GM12891 (cell line): ENCODE measurements at places on chromosomes 5 and 9.

DNA sequence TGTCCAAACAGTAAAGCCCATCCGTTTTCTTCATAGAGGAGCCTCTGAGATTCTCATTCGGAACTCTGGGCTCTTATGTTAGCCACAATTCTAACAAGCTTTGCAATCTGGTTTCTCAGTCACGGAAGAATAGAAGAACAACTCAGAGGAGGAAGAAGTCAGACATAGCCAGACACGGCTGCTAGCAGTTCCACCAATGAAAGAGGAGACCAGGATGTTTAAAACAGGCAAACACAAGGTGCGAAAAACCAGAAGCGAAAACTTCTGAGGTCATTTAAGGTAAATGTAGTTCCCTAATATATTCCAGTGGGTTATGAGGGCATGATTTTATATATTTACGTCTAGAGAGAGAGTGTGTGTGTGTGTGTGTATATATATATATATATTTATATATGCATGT, 34.1 kb upstream of the GDNF start:
- no peak for DNase-seq

DNA sequence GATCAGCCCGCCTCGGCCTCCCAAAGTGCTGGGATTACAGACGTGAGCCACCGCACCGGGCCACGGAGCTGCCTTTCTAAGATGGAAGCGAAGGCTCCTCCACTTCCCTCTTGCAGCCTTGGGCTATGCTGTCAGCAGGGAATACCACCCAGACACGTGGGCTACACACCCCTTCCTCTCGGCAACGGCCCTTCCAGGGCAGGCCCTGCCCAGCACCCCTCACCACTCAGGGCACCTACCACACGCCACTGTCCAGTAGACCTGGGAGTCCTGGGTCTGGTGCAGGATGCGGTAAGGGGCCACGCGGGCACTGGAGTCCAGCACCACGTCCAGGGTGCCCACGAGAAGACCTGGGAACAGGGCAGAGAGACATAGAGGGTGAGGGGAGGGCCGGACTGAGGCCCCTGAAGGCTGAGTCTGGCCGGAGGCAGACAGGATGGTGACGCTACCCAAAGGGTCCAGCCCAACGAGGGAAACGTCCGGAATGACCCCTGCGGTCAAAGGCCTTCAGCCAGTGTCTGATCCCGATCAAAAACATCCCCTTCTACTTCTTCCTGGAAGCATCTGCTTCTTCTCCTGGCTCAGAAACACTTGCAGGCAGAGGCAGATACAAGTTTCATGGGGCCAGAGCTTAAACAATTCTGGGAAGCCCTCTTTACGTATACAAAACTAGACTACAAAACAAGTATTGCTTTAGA, 3.1 kb downstream of the TBC1D9B start:
- DNase-seq = no peak

GRCh38 chr5:107607671-107608345, 62.9 kb downstream of the EFNA5 start:
- DNase-seq = no peak

GRCh38 chr5:68115584-68115983, 100.0 kb upstream of the PIK3R1 start:
- DNase-seq = no peak

- DNase-seq = no peak
Observed at GRCh38 chr5:65790371-65791163, 68.6 kb downstream of the NLN start.

DNA sequence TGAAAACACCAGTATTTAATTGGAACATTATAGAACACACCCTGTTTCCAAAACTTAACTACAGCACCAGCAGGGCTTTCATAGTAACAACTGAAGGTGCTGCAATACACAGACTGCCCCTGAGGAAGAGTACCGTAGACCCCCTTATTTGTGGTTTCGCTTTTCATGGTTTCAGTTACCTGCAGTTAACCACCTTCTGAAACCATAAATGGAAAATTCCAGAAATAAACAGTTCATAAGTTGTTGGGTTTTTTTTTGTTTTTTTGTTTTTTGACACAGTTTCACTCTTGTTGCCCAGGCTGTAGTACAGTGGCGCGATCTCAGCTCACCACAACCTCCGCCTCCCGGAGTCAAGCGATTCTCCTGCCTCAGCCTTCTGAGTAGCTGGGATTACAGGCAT, 9.5 kb upstream of the GLDC start:
- no peak for DNase-seq

- no peak for DNase-seq
Observed at GRCh38 chr5:80094236-80094738, 59.1 kb downstream of the THBS4 start.

DNA sequence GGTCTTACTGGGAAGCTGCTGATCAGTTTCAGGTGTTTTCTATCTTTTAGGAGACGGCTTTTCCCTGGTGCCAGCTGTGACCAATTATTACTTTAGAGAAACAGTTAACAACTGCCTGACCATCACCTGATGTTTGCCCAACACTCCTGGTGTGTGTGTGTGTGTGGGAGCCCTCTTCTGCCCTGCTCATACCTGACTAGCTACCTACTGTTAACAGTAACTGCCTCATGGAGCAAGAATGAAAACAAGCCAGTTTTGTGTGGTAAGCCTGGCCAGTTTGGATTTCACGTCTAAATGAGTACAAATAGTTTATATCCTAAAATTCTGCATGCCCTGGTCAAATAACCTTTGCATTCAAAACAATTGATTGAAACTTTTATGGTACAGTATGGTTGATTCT, 46.1 kb upstream of the RIOK2 start:
- no peak for DNase-seq

DNA sequence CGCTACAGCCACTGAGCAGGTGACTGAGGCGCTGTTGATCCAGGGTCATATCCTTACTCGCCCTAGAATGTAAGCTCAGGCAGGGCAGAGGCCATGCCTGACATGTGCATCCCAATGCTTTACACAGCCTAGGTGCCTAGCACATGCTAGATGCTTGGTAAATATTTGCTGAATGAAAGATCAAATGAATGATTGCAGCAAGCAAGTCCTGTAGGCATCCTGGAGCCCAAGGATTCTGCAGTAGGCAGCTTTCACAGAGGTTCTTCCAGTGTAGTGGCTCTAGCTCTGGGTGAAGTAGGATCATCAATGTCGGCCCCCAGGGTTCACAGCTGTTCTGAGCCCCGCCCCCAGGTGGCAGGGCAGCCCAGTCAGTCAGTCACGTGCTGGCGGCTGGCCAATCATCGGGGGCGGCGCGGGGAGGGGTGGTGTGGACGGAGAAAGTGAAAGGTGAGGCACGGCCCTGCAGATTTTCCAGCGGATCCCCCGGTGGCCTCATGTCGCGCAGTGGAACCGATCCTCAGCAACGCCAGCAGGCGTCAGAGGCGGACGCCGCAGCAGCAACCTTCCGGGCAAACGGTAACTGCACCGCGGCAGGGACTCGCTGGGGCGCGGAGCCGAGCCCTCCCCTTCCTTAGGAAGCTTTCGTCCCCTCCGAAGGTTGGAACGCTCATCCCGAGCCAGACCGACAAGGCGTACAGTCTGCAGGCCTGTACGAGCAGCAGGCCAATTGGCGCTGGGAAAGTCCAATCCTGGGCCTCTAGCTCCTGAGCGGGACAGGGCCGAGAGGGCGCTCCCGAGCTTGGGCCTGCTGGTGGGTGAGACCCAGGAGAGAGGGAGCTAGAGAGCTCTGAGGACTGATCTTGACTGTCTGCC, at the start of gene GALT:
TSS of gene GALT (plus strand) at position 465 of the 873 bp plus-strand sequence. CDS start at position 495, 30 bp downstream.
- peak; percentile 96 for DNase-seq

GRCh38 chr5:38434966-38435705, 121.3 kb downstream of the LIFR start:
- DNase-seq = no peak
